ENCODE measurements at places on chromosomes 4 and X.

DNA sequence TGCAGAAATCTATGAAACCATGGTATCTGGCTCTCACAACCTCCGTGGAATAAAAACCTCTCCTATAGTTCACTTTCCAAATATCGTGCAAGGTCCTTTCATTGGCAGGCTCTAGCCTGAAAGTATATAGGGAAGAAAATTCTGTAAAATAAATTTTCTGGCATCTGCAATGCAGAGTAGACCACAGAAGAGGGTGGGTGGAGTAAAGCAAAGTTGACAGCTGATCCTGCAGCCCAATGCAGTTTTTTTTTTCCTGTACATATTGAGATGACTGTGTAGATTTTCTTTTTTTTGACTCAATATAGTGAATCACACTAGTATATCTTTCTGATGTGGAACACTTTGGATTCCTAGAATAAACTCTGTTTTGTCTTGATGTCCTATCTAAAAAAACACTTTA, 56.7 kb downstream of the NPY2R start:
- no peak for DNase-seq

- no peak for DNase-seq
These were observed 7.0 kb downstream of the CD38 start for GRCh38 chr4:15784959-15785634.

DNA sequence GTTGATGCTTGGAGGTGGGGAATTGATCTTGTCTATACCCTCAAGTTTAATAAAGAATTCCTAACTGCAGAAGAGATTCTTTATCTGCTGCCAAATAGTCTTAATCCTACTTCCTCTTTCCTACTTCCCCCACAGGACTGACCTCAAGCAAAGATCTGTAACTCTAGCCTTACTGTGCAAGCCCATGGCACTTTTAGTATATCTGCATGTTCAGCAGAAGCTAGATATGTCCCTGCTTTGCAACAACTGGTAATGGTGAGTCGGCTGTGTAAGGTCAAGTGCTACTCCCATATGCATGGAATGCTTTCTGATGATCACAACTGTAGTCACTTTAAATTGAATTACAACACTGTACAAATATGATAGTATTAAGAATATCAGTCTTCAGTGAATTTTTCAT, 26.3 kb upstream of the PDS5A start:
- no peak for DNase-seq

- DNase-seq = no peak
These were observed 17.1 kb upstream of the PBDC1 start for GRCh38 chrX:76155786-76156185.

DNA sequence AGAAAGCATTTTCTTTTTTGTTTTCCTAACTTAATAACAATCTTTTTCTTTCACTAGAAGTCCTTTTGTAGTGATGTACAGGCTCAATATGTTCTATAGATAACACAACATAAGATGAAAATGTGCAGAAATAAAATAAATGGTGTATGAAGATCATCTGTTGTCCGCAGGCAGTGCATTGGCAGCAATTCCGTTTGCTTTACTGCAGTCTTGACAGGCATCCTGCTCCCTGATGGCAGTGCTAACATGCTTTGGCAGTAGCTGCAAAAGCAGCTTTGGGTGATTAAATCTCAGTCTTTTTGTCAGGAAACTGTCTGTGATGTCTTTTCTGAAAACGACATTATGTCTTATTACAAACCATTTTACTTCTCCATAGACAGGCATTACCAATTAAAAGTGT, 131.4 kb downstream of the TRAM1L1 start:
- no peak for DNase-seq

DNA sequence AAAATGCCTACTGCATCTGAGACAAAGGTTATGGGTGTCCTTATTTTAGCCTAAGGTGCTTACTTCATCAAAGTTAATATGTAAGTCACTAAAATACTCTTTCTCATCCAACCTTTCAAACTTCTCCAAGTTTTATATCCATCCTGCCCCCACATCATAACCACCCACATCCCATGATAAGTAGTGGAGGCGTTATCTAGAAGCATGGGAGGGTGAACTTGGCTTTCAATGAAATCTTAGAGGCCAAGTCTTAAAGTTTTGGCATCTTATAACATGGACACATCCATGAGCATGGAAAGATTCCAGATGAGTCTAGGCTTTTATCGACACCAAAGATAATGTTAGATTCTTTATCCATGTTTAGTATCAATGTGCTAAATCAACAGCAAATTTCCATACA, 22.9 kb upstream of the SEC24D start:
- no peak for DNase-seq

DNA sequence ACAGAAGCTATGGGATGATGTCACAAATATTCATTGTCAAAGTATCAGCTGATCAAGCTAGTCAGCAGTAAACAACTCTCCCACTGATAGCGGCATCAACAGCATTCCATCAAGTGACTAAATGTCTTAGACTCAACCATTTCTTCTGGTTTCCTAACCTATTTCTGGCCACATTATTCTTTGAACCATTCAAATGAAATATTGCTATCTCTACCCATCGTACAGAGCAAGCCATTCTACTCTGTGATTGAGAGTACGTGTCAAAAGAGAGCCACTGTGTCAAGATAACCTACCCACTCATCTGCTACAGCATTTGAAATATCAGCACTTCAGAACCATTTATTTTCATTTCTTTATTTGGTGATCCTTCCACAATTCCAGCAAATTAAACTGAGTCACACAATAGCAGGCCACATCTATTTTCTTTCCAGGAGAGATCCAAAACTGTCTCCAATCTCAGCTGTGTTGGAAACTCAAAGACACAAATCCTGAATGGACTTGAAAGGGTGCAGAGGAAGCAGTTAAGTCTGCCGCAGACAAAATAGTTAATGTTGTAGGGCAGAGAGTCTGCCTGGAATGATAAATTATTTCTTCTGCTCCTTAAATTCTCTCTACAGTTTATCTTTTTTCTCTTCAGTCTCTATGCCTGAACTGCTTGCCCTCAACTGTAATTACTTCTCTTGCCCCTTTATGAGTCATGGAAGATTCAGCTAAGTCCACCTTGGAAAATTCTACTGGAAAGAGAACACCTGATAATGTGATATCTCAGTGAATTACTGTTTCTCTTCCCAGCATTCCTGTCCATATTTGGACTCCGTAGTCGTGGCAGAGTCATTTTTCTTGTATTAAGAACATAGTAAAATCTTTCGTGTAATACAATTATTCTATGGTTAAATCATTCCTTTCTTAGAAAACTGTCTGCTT, 364.8 kb downstream of the PDGFC start:
- DNase-seq = no peak

DNA sequence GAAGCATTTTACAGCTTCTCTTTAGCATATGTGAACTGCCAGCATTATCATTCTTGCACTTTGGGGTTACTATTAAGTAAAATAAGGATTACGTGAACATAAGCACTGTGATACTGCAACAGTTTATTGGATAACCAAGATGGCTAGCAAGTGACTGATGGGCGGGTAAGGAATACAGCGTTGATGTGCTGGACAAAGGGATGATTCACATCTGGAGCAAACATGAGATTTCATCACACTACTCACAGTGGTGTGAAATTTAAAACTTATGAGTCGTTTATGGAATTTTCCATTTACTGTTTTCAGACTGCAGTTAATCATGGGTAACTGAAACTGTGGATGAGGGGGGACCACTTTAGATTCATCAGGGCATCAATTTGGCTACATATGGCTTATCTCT, 16.0 kb downstream of the NBDY start:
- DNase-seq = no peak

- DNase-seq = no peak
These were observed 325.0 kb downstream of the FBXO8 start for GRCh38 chr4:173958445-173958844.

GRCh38 chrX:70479922-70480659, 35.5 kb downstream of the DLG3 start:
- DNase-seq = peak; percentile 60

- no peak for DNase-seq
These were observed 10.0 kb upstream of the AFF1 start for GRCh38 chr4:86924811-86925210.

- DNase-seq = no peak
These were observed 1.4 kb downstream of the NSG1 start for GRCh38 chr4:4388311-4388790.

GRCh38 chr4:5770051-5770450, 59.0 kb downstream of the EVC start:
- DNase-seq = no peak

DNA sequence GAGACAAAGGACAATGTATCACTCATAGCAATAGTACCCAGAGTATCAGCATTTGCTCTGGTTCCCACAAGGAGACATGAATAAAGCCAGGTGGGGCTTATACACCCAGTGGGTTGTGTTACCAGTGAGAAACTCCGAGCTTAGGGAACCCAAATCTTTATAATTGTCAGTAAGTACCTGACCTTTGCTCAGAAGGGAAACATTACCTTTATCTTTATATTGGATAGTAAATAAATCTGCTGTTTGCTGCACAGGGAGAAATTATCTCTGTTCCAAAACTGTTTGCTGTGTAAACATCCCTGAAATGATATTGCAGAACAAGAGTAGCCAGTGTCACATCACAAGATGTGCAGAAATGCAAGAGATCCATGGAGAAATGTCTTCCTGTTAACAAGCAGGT, 12.1 kb upstream of the SLAIN2 start:
- DNase-seq = no peak

GRCh38 chrX:12278151-12278550, 139.9 kb downstream of the FRMPD4 start:
- no peak for DNase-seq

DNA sequence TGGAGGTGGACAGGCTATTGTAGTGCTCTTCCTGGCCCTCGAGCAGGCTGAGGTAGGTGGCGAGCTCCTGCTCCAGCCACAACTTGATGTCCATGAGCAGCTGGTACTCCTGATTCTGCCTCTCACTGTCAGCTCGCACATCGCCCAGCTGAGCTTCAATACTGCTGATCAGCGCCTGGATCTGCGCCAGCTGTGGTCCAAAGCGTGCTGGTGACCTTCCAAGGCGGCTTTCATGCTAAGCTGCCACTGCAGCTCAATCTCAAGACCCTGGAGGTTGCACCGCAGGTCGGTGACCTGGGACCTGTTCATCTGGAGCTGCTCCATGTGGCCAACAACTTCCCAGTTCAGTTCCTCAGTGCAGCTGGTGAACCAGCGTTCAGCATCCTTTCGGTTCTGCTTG, 31.2 kb downstream of the LRIT3 start:
- DNase-seq = no peak

GRCh38 chr4:132767901-132768300, 381.2 kb upstream of the PCDH10 start:
- no peak for DNase-seq

GRCh38 chr4:108685036-108685686, 34.8 kb downstream of the OSTC start:
- no peak for DNase-seq

- DNase-seq = peak; percentile 77
These were observed 581 bp upstream of the STK32B start for GRCh38 chr4:5050520-5051277.

- no peak for DNase-seq
These were observed 82.4 kb downstream of the HTRA3 start for GRCh38 chr4:8351931-8352367.

DNA sequence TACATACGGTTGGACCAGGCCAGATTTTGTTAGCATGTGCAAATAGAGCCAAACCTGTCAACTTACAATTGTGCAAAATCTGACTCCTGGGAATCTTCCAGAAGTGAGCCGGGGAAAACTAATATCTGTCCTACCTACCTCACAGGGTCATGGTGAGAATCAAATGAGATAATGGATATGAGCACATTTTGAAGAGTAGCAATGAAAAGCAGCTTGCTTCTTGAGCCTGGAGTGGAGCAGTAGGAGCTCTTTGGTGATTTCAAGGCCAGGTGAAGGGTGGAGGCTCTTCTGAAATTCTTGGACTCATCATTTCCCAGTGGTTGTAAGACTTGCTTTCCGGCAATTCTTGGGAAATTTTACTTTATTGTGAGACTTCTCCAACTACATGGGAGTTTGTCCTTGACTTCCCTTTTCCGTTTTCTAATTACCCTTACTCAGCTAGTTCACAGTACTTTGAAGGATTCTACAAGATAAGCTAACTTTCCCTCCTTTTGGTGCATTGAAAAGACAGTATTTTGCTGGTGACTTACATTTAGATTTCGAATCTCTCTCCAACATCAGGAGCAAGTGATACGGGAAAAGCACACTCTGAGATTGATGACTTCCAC, 12.2 kb downstream of the PLAC1 start:
- DNase-seq = no peak

DNA sequence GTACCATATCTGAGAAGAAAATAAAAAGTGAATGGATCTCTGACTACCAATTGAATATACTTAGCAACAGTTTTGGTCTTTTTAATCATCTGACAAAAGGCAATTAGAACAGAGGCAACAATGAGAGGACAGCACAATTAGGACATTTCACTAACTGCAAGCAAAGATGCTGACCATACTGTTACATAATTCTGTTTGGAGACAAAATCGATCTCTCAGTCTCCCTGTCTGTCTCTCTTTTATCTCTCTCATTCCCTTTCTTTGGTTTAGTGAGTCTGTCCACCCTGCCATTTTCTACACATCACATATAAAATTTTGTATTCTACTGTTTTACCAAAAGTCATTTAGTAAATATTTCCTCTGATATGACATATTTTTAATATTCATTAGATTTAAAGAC, 2.2 kb upstream of the AFM start:
- no peak for DNase-seq

- DNase-seq = no peak
These were observed 858.9 kb downstream of the PDHA2 start for GRCh38 chr4:96698831-96699230.

DNA sequence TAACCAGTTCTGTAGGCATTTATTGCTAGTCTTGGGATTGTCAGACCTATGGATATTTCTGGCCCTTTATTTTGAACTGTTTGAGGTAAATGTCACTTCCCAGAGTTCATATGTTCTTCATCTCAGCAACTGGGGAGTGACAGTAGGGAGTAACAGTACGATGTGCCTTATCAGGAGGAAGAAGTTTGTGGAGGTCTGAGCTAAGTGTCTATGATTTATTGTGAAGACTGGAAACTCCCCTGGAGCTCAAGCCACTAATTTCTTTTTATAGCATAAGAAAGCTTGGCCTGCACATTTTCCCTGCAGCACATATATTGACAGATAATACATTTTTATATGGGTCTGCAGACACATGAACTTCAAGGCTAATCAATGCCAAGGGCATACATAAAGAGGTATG, 383.8 kb downstream of the GRXCR1 start:
- DNase-seq = no peak

- DNase-seq = no peak
These were observed 72.0 kb downstream of the FRMPD4 start for GRCh38 chrX:12210196-12210815.

Measured in NCI-H345 (cell line).